ENCODE measurements at places on chromosomes 2 and 18.
A peak's percentile ranks its signal among the peaks of the same experiment; 100 is the strongest.

- no peak for DNase-seq
Measured at GRCh38 chr2:181594322-181594721, 62.6 kb downstream of the CERKL start.

DNA sequence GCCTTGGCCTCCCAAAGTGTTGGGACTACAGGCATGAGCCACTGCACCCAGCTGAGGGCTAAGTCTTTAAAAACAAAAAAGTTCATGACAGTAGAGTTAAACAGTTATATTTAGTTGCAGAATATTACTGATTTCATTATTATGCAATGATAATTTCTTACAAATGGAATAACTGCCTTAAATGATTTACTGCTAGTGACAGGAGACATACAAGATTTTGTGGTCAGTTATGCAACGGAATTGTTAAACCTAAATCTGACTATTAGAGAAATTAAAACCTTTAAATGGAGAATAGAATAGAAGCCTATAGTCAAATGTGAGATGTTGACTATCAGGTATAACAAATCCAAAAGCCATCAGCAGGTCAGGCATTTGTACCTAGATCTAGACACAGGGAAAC is 10.3 kb upstream of the DNAJC10 start:
- no peak for DNase-seq

DNA sequence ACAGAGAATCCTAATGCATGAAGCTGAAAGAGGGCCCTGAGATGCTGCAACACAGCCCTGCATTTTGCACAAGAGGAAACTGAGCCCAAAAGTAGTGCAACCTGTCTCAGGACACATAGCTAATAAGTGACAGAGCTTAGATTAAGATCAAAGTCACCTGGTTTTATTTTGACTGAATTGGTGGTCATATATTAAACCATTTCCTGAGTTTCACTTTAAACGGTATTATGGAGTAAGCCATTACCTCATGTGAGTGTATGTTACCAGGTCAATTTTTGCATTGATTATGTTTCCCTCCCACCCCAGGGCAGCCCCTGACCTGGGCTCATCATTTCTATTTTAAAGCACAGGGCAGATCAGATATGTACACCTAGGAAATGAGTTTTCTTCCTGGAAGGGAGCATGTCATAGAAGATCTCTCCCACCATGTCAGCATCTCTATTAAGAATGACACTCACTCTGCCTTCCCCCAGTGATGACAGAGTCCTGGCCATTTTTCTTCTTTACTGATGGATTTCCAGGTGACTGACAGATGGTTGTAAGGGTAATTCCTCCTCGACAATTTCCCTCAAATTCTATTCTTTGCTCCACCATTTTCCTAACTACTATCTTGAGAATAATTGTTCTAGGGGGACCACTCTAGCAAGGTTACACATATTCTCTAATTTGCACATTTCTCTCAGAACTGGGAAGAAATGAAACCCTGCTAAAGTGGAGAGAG is 441.3 kb upstream of the SLC14A2 start:
- DNase-seq, result no peak

- no peak for DNase-seq
Measured at GRCh38 chr2:170362871-170363631, 185.1 kb downstream of the MYO3B start.

DNA sequence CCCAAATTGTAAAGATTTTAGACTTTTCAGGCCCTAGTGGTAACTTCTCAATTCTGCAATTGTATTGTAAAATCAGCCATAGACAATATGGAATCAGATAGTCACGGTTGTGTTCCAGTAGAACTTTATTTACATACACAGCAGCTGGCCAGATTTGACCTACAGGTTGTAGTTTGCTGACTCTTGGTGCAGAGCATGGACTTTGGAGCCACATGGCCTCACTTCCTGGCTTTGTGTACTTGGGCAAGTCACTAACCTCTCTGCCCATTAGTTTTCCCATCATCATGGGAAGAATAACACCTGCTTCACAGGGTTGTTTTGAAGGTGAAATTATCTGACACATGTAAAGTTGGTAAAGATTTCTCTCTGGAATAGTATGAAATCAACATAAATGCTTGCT is 147.6 kb downstream of the TMEM200C start:
- DNase-seq, result no peak

DNA sequence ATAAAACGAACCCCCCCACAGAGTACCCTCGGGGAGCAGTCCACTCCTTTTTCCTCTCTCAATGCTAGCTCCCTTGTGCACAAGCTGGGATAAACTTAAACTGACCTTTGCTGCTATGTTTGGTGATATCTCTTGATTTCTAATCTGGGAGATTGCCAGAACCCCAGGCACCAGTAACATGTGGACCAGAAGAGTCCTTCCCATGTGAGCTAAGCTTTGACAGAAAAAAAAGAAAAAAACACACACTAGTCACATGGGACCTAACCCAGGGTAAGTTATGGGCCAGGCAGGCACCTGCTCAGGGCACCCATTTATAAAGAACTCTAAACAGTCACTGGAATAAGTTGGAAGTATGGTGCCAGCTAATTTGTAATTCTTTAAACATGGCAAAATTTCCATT is 242.6 kb downstream of the EN1 start:
- DNase-seq, result no peak

DNA sequence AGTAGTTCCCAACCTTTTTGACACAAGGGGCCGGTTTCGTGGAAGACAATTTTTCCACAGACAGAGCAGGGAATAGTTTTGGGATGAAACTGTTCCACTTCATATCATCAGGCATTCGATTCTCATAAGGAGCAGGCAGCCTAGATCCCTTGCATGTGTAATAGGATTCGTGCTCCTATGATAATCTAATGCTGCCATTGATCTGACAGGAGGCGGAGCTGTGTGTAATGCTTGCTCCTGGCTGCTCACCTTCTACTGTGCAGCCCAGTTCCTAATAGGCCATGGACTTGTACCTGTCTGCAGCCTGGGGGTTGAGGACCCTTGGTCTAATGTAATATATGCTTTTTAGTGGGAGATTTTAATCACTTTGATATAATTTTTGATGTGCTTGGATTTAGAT is 188.7 kb upstream of the KLHL14 start:
- DNase-seq, result no peak

DNA sequence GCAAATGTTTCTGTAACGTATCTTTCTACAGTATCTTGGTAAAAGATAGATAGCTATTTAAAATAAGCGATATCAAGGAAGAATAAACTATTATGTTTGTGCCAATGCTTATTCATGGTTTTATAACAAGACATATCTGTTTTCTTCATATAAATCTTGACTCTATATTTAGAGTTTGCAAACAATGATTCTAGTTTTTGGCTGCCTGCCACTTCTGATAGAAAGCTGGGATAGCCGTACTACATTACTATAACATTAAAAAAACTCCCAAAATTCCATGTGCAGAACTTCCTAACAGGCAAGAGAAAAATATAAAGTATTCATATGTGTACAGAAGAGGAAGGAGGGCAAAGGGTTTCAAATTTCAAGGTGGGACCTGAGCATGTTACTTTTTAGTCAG is 985.0 kb downstream of the BCL11A start:
- no peak for DNase-seq

DNA sequence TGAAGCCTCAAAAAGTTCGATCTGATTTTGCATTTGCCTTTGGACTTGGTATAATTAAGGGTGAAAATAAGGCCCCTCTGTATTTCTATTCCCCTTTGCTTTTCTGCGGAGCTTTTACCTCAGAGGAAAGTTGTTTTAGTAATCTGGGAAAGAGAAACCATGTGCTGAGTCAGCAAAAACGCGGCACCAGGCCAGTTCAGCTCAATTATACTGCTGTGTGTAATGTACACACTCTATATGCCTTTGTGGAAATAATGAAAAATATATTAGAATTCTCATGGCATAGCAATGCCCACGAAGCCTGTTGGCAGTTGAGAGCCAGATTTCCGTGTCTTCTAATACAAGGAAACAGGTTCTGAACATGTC is 161.9 kb upstream of the SIX2 start:
- DNase-seq, result no peak

GRCh38 chr2:40896358-40896757 is 444.5 kb upstream of the SLC8A1 start:
- DNase-seq, result no peak

- no peak for DNase-seq
Measured at GRCh38 chr2:218236829-218237228, 19.8 kb downstream of the ARPC2 start.

DNA sequence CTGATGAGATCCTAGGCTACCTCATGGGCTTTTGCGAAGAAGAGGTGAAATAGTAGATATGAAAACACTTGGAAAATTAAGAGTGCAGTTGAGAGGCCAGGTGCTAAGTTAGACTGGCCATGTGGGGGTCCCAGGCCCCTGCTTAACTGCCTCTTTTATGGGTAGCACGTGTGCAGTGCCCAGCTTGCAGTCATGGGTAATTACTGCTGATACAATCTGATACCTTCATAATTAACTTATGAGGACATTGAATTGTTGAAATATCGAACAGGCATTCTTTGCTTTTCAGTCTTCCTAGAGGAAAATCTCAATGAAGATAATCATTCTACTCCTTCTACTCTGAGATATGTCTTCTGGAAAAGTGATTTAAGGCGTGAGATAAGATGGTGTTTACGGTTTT is 11.6 kb downstream of the TRAF3IP1 start:
- no peak for DNase-seq

DNA sequence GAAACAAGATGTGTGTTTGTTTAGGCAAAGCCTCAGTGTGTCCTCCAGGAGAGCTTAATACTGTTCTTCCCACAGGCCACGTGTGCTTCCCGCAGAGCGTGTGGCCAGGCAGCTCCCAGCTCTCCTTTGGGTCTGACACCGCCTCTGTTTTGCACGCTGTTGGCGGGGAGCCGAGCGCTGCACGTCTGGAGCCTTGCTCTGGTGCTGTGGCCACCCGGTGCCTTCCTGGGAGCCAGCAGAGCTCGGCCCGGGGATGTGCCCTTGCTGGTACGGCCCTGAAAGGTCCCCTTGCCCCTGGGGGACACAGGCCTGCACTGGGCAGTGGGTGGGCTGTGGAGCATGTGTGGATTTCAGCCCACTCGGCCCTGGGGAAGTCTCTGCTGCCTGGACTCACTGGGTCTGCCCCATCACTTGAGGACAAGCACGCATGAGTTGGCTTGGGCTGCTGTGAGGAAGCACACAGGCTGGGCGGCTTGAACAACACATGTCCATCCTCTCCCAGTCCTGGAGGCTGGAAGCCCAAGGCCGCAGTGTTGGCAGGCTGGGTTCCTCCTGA is 160.7 kb upstream of the HDAC4 start:
- no peak for DNase-seq

GRCh38 chr2:224436634-224437033 is 34.7 kb upstream of the FAM124B start:
- DNase-seq, result no peak

GRCh38 chr2:25639696-25640095 is 33.7 kb downstream of the DTNB start:
- DNase-seq, result no peak

DNA sequence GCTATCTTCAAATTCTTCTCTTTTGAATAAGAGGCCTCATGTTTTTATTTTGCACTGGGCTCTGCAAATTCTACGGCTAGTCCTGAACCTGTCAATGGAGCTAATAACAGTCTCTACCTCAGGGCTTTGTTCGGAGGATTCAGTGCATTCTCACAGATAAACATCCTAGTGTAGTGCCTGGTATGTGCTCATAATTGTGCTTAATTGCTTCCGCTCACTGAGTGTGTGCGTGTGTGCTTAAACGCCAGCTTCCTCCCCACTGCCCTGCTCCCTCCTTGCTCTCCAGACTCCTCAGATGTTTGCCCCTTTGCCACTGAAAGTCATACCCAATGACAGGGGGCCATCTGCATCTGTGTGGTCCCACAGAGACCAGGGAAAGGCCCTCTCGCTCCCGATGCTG is 6.7 kb downstream of the GYPC start:
- no peak for DNase-seq

GRCh38 chr18:52311331-52311730 is 28.7 kb upstream of the DCC start:
- DNase-seq, result no peak

DNA sequence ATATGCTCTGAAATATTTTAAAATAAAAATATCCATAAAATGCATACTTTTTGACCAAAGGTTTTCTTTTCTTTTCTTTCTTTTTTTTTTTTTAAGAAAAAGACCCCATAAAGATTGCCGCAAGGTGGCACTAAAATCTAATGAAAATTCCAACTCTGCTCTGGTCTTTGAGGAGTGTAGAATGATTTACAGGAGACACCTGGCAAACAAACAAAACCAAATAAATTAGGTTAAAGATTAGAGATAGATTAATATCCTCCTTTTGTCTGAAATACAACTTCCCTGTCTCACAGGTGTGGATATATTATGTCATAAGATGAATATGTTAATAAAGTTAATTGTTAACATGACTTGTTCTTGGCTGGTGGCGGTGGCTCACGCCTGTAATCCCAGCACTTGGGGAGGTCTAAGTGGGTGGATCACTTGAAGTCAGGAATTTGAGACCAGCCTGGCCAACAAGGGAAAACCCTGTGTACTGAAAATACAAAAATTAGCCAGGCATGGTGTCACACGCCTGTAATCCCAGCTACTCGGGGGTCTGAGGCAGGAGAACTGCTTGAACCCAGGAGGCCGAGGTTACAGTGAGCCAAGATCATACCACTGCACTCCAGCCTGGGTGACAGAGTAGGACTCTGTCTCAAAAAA is 3.5 kb upstream of the RHOB start:
- no peak for DNase-seq

- DNase-seq, result no peak
Measured at GRCh38 chr2:170824526-170825015, 7.9 kb downstream of the GAD1 start.

DNA sequence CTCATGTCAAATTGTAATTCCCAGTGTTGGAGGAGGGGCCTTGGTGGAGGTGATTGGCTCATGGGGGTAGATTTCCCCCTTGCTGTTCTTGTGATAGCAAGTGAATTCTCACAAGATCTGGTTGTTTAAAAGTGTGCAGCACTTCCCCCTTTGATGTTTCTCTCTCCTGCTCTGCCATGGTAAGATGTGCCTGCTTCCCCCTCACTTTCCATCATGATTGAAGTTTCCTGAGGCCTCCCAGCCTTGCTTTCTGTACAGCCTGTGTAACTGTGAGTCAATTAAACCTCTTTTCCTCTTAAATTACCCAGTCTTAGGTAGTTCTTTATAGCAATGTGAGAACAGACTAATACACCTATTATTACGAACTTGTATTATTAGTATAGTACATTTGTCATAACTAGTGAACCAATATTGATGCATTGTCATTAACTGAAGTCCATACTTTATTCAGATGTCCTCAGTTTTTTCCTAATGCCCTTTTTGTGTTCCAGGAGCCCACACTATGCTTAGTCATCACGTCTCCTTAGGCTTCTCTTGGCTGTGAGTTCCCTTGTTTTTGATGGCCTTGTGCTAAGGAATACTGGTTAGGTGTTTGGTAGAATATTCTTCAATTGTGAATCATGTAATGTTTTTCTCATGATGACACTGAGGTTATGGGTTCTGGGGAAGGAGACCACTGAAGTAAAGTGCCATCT is 4.5 kb upstream of the MAP3K2 start:
- no peak for DNase-seq

- DNase-seq, result no peak
Measured at GRCh38 chr2:168603439-168603961, 147.4 kb downstream of the CERS6 start.

GRCh38 chr2:28102455-28102874 is 211.9 kb downstream of the BABAM2 start:
- DNase-seq, result no peak

- DNase-seq, result no peak
Measured at GRCh38 chr2:24824966-24825882, 32.0 kb downstream of the CENPO start.

- no peak for DNase-seq
Measured at GRCh38 chr2:219272356-219272755, 6.8 kb upstream of the DNAJB2 start.

- no peak for DNase-seq
Measured at GRCh38 chr2:237917696-237918374, 49.0 kb upstream of the UBE2F start.

GRCh38 chr2:219298759-219299371 is 10.3 kb downstream of the PTPRN start:
- DNase-seq, result peak; percentile 78
